H7 (cell line): ENCODE measurements at places on chromosomes 12 and 14. TPM values are rescaled to one million over a fixed set of nuclear protein-coding genes. Genes with fewer than 3 reads are reported as not detected.

GRCh38 chr14:60183138-60183537 lies 17.9 kb upstream of the DHRS7 start:
- DNase-seq: no peak

RNASE11 gene
- total RNA-seq: not detected in 2 replicates

DNA sequence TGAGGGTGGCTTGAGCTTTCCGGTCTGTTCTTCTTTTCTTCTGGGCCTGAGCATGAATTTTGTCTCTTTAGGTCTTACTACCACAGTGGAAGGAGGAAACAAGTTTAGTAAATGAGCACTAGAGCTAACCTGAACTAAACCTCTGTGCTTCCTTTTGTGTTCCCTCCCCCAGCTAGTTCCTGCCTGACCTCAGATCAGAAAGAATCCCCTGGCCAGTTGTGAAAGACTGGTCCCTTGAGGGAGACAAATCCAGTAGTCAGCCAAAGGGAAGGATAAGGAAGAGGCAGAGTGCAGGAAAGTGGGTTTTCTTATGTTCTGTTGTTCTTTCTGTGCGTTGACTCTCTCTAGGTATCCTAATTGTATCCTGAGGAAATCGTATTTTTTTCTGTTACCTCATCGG lies 17.5 kb downstream of the ZNF664 start:
- DNase-seq: no peak

ALX1 gene
- 7.6 and 10.1 TPM in 2 replicates for total RNA-seq

ESRRB gene
- 1.4 and 1.9 TPM in 2 replicates for total RNA-seq

DNA sequence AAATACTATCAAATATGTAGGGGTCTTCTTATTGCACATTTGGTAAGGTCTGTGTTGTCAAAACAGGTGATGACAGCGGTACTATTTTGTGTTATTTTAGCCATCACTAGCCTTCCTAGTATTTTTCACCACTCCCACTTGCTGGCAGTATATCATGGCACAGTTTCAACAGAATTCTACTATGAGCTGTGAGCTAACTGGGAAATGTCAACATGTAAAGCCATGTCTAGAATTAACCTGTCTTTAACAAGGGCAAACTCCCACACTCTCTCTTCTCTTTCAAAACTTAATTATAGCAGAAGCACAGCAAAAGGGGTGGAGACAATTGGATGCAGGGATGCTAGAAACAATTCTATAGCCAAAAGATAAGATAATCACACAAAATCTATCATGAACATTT lies 253.4 kb downstream of the PAX9 start:
- no peak for DNase-seq

DNA sequence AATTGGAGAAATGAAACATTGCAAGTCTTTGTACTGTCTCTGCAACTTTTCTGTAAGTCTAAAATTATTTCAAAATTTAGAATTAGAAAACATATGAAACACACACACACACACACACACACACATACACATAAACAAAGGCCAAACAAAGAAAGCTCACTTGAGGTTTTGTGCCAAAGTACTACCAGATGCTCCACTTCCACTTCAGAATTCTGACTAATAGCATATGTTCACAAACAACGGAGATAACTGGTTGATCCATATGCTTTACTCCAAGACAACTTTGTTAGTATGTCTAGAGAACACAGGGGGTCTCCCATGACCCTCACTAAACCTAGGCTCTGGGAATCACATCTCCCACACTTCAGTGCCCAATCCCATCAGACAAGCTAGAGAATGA lies 133.8 kb upstream of the CLEC14A start:
- no peak for DNase-seq

GRCh38 chr14:51554339-51554920 lies 97.3 kb upstream of the FRMD6 start:
- no peak for DNase-seq

BEGAIN gene
- 1.3 and 3.3 TPM in 2 replicates for total RNA-seq

- no peak for DNase-seq
These were observed 2.8 kb upstream of the CLEC9A start for GRCh38 chr12:10027721-10028120.

GOLGA3 gene
- total RNA-seq: 21.3 and 34.6 TPM in 2 replicates

- DNase-seq: no peak
These were observed 91.5 kb upstream of the SLC35F4 start for GRCh38 chr14:57957441-57957840.

DNA sequence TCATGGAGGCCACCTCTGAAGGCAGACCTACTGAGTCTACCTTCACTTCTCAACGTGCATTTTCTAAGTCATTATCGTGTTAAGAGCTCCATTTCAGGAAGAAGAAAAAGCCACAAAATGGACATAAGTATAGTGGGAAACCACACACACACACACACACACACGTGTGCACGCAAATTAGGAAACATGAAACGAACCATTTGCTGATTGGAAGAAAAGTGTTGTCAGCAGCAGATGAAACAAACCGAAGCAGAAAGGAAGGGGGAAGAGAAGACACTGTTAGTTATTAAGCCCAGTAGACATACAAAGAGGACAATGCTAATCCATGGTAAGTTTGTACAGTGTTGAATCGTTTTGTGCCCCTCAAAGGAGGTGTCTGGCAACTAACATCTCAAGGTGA lies 9.9 kb upstream of the VPS33A start:
- DNase-seq: no peak

DNA sequence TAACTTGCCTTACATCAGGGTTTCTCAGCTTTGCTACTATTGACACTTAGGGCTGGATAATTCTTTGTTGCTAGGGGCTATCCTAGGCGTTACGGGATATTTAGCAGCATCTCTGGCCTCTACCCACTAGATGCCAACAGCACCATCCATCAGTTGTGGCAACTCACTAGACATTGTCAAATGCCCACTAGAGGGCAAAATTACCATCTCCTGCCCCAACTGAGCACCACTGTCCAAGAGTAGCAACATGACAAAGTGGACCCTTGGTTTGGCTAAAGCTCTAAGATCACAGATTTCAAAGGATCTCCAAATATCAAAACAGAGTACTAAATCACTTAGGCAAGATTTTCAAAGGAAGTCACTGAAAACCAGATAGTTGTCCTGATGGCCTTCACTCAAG lies 251.7 kb upstream of the TBX3 start:
- DNase-seq: no peak

GRCh38 chr14:103444837-103445524 lies 59.8 kb downstream of the MARK3 start:
- DNase-seq: no peak
